Germinal center (tissue), 1 donor: ENCODE measurements at places on chromosomes 1 and 21.

GRCh38 chr1:41712081-41712480 is 206.6 kb downstream of the HIVEP3 start:
- no peak for DNase-seq

DNA sequence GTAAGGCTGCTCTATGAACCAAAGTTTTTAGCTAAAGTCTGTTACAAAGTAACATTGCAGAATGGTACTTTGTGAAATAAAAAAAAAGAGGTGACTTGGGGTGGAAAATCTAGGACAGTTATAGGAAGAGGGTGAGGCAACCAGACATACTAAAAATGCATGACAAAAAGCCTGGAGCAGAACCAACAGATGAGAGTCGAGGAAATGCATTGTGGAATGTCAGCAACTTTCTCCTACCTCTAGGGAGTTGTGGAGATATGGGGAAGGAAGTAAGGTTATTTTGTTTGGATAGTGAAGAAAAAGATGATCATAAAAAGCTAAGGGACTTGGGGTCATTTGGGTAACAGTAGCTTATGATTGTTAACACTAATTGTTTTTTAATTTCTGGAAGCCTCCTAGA is 295.6 kb downstream of the S1PR1 start:
- no peak for DNase-seq

DNA sequence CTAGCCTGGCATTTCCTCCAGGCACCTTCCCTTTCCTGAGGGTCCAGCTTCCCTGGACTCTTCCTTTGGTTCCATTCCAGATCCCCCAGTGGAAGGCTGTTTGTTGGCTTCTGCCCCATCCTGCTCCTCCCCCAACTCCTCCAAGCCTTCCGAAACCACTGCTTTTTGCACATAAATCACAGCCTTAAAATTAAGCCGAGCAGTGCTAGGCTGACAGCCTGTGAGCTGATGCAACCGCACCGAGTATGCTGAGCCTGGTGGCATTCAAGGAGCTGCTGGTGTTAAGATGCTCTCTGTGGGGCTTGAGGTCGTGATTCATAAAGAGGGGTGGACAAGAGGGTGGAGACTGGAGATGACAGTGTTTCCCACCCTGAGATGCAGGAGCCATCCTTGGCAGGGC is 266.6 kb upstream of the C1orf174 start:
- DNase-seq = no peak

DNA sequence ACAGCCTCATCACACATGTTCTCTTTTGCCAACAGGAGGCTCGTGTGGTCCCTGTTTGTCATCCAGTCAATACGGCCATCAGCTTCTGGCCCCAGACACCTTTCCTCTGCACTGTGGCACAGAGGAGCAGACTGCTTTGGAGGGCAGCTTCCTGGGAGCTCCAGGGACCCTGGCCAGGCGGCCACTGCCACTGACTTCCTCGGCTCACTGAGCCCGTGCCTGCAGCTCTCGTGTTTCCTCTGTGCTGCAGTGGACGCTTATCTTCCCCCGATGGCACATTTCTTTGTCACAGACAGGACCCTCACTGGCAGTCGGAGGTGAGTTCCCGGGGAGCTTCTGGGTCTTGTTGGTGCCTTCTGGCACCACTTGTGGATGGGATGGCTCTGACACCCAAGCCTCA is 67.0 kb upstream of the DIRAS3 start:
- DNase-seq = no peak

DNA sequence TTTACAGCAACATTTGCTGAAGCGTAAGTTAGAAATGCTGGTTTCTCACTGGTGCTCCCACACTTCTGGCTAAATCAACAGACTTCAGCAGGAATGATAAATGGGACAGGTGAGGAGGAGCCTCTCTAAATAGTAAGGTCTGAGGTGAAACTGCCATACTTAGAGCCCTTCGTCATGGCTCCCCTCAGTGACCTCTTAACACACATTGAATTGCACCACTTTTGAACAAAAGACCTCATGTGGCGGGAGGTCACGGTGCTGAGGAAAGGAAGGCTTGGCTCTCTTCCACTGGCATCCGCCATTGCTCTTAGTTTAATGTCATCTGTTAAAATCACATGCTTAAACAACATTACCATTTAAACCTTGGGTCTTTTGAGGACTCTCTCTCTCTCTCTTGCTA is 3.4 kb downstream of the MAP3K7CL start:
- no peak for DNase-seq

DNA sequence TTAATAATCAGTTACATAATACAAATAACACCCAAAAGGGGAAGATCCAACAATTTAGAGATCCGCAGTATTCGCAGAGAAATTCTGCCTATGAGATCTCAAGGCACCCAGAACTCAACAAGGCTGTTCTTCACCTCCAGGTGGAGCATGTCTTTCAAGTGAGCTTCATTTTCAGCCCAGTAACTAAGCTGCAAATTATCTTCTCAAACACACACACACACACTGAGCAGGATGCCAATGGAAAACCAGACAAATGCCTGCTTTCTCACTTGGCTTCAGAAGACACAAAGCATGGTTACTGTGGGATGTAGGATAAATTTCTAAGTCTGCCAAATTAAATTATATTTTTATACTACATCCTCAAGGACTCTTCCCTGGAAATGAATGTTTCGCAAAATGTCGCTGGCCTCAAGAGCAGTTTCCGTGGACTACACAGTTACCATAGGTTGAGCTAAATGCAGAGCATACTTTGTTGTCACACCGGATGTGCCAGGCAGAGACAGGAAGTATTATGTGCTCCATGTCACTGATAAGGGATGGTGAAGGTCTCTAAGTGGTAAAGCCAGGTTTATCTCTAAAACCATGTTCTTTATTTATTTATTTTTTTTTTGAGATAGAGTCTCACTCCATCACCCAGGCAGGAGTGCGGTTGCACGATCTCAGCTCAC is 30.3 kb downstream of the UBR4 start:
- DNase-seq = no peak

GRCh38 chr1:169906938-169907337 is 13.2 kb upstream of the SCYL3 start:
- DNase-seq = no peak

DNA sequence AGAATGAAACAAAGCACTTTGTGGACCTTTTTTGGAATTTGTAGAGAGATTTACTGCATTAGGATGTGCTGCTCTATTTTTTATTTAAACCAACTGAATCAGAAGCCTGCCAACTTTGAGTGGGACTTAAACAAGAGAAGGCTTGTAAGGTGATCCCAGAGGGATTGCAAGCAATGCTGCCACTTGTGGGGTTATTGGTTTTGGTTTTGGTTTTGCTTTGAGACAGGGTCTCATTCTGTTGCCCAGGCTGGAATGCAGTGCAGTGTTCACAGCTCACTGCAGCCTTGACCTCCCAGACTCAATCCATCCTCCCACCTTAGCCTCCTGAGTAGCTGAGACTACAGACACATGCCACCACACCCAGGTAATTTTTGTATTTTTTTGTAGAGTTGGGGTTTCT is 32.2 kb upstream of the GNG5 start:
- DNase-seq = no peak

DNA sequence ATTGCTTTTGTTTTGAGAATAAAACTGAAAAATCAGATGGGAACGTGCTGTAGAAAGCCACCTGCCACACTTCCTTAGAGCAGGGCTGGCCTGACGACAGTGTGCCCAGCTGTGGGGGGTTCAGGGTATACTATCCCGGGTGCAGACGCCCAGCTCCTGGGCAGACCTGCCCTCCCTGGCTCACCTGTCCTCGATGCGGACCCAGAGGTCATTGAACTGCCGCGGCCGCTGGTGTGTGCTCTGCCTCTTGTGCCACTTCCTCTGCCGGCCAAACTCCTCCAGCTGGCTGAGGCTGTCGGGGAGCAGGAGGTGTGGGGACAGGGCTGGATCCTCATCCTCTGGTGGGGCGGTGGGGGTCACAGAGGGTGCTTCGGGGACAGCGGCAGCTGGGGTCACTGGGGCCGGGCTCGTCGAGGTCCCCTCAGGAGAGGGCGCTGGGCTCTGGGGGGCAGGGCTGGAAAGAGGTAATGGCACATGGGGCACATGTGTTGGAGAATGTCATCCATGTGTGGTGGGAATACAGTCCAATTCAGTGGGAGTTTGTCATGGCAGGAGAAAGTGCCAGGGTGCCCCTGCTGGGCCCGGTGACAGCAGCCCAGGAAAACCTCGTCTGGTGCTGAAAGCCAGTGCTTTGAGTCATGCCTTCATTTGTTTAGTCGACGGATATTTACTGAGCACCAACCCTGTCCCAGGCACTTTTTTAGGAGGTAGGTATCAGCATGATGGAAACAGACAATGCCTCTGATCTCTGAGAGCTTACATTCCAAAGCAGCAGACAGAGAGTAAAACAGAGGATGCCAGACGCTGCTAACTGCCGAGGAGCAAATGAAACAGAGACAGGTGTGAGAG is 222.0 kb downstream of the TRABD2B start:
- no peak for DNase-seq

GRCh38 chr1:58395355-58395754 is 151.2 kb downstream of the OMA1 start:
- DNase-seq = no peak

DNA sequence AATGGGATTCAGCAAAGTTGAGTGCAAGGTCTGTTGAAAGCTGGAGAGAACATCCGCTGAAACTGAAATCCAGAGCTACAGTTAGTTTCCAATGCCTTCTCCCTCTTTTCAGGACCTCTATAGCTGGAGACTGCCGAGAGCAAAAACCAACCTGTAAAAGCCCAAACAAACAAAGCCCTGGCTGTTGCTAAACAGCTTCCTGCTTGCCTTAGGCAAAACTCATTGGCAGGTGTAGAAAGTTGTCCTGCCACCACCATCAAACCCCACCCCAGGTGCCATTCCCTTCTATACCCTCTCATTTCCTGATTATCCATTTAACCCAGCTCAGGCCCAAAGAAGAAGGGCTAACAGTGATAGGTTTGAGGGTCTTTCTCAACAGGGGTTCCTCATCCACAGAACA is 24.7 kb downstream of the SCYL3 start:
- no peak for DNase-seq

GRCh38 chr1:214123061-214123784 is 135.4 kb downstream of the PROX1 start:
- DNase-seq = peak; percentile 16

DNA sequence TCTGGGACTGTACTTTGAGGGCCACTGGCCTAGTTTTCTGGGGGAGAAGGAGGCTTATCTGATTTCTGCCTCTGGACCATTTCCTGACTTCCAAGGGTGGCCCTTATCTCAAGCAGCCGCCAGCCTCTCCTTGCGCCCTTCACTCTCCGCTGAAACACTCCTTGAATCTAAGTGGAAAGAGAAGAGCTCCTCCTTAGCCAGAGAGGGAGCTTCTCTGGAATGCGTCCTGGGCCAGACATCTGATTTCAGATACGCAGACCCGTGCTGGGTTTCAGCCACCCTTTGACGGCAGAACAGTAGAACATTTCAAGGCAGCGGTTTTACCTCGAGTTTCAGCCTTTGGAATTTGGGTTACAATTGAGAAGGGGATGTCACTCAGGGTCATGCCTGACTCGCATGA is 308.0 kb downstream of the CAMTA1 start:
- no peak for DNase-seq

DNA sequence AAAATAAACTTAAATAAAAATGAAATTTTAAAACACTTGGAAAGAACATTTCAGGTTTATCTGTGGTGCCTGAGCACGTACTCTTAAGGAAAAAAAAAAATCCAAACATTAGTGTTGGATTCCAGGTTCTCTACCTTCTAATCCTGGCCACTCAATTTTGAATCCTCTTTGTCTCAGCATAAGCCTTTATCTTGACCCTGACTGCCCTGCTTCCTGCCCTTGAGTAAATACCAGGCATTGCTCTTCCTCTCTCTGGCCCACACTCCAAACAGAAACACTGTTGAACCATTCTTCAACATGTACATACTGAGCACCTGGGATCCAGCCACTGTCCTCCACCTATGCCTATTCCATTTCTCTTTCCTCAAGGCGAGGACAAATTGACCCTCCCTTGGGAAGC is 11.4 kb upstream of the VANGL1 start:
- no peak for DNase-seq

GRCh38 chr1:2344121-2344681 is 47.2 kb downstream of the MORN1 start:
- no peak for DNase-seq

GRCh38 chr1:8370046-8370881 is 52.4 kb downstream of the SLC45A1 start:
- DNase-seq = no peak

- DNase-seq = no peak
Measured at GRCh38 chr1:153430166-153430553, 13.8 kb downstream of the S100A7A start.

DNA sequence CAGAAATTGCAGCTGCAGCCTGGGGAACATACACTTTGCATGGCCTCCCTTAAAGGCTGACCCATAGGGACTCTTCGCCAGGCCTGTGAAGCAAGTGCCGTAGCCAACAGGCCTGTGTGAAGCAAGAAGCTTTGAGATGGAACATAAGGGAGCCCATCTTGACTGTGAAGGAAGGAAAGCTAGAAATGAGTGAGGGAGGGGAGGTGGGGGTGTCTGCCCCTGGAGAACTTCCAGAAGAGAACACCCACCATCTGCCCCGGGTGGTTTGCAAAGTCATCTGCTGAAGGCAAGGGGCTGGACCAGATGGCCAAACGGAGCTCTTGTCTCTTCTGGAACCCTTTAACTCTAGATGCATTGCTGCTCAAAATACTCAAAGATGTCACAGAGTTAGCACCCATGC is 103.3 kb upstream of the GRIK3 start:
- DNase-seq = no peak

GRCh38 chr1:14180738-14181137 is 417.7 kb upstream of the KAZN start:
- DNase-seq = no peak

- no peak for DNase-seq
Measured at GRCh38 chr1:155241841-155242264, 13.4 kb downstream of the ENTREP3 start.

DNA sequence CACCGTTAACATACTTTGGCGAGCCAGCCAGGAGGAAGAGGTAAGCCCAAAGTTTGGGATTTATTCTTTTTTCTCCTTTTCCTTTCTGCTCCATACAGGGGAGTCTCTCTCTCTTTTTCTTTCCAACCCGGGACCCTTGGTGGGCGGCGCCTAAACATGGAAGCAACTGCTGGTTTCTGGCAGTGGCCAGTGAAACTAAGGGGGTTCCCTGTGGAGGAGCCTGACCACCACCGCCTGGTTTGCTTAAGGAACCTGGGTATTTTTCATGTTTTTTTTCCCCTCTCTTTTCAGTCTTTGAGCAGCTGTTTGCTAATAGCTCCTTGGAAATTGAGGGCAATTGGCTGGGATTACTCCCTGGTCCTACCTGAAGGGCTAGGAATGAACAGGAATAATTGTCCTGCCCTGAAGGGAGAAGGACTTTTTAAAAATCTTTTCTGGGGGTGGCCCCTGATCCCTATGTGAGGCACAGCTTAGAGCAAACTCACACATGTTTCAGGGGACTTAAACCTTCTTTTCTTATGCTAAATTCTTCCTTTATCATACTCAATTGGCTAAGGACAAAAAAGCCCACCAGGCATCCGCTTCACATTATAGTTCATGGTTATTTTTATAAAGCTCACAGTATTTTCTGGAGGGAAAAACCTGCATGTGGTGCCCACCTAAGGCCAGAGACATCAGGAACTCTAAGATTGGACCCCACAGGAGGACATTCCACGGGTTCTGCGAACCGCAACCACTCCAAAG is 61.3 kb upstream of the PLD5 start:
- DNase-seq = no peak

GRCh38 chr1:7432900-7433380 is 338.2 kb upstream of the VAMP3 start:
- no peak for DNase-seq
